ENCODE measurements at places on chromosomes 12 and 14.

- DNase-seq: no peak
Observed at GRCh38 chr14:63493246-63493645, 49.9 kb downstream of the PPP2R5E start.

DNA sequence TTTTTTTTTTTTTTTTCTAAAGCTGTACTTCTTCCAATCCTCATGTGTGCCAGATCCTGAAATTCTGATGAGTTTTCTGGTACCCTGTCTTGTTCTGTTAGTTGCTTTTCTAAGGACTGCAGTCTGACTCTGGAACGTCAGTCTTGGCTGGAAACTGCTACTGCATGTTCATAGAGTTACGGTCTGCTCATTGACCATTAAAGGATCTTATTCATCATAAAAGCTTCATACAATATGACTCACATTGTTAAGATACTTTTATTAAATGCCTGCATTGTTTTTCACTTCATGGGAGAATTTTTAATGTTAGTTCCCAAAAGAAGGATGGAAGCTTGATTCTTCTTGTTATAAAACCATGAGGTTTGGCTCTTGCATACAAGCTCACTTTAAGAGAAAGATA, 233.6 kb downstream of the SYT10 start:
- DNase-seq: no peak

- no peak for DNase-seq
Observed at GRCh38 chr12:51675071-51675803, 84.2 kb downstream of the SCN8A start.

- peak; percentile 31 for DNase-seq
Observed at GRCh38 chr14:63470962-63471793, 72.0 kb downstream of the PPP2R5E start.

All from skeletal muscle cell (primary cell).